CD4-positive, alpha-beta T cell treated with Interleukin-4 for 1 hour (primary cell): ENCODE measurements at places on chromosomes 16 and 17.

GRCh38 chr16:13994239-13995106, 74.5 kb downstream of the ERCC4 start:
- no peak for DNase-seq

DNA sequence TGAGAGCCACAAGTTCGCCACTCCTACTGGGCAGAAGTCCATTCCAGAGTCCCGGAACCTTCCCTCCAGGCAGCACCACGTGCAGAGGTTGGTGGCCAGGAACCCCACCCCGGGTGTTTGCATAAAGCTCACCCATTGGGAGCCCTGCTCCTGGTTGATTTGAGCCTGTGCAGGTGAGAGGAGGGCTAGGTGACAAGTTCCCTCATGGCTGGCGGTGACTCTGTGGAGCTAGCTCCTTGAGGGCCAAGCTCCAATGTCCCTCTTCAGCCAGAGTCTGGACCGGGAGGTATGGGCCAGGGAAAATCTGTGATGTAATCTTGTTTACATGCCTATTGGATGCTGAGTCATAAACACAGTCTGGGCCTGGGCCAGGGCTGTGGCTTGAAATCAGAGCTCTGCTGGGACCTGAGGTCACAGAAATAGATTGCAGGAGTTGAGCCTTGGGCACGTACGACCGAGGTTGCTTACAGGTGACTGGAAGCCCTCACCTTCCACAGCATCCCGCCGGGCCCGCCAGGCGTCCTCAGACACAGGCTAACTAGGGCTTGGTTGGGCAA, 118.9 kb downstream of the AATF start:
- DNase-seq = no peak

DNA sequence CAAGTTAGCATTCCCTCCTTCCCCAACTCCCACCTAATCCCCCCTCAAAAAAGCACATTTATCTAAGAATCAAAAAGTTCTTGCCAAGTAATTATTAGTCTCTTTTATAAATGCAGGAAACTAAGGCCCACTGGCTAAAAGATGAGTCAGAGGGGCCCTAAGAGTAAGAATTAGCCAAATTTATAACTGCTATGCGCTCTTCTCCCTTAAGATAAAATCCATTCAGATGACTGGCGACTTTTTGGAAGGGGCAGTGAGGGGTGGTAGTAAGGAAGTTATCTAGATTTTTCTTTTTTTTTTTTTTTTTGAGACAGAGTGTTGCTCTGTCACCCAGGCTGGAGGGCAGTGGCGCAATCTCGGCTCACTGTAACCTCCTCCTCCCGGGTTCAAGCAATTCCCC, 17.1 kb downstream of the ZNF652 start:
- no peak for DNase-seq

DNA sequence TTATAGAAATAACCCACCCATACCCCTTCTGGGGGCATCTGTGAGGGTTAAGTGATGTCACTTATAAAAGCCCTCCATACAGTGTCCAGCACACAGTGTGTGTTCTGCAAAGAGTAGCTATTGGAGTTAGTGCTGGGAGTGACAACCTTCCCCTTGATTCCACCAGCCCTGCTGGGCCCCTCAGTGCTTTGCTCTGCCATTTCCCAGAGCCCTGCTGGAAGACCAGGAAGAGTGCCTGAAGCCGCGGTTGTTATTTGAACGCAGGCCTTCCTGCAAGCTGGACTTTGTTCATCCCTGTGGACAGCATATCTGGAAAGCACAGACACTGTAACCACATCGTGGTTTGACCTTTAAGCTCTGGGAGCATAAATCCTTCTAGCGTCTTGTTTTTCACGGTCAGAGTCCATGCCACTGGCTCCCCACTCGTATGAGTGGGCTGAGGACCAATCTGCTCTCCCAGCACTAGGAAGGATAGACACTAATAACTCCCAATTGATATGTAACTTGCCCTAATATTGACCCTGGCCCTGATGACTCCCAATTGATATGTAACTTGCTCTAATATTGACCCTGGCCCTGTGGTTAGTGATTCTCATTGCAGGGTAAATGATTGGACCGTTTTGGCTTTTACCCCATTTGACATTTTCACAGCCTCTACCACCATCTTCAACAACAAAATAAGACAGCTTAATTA, 297.1 kb upstream of the MAF start:
- DNase-seq = no peak

DNA sequence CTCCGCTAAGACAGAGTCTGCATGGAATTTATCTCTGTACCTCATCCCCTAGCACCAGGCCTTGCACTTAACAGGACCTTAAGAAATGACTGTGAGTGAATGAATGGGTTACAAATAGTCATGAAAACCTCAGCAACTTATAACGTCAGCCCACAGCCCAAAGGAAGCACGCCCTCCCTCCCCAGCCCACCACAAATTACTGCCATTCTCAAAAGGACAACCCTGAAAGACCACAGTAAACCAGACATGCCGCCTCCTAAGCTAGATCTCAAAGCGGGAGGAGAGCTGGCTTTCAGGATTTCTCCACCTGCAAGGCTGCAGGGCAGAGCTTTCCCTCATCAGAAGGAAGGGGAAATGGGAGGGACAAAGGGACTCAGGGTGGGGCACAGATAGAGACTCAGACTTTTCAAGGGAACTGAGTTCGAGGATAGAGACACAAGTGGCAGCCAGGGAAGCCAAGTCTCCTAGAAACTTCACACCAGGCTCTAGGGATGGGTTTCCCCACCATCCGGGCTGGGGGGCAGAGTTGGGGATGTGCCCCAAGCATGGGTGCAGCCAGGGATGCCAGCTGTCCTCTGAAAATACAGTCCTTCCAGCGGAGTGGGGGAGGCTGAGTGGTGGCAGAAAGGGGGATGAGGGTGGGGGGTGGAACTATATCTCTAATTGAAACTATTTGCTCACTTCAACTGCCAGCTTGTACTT, 56.7 kb downstream of the PLXDC1 start:
- DNase-seq = peak; percentile 48

DNA sequence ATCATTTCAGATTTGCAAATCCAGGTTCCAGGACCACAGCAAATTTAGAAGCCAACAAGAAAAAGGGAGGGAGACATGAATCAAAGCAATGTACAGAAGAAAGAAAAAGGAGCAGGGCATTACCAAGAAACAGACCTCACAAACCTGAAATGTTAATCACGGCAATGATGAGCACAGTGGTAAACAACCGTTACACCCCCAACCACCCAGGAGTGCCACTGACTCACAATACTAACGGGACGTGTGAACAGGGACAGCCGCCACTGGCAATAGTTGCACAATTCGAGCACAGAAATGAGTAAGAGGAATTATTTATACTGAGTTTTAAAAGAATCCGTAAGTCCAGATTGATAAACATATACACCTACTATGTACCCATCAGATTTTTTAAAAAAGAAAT, 13.8 kb downstream of the USP22 start:
- no peak for DNase-seq

DNA sequence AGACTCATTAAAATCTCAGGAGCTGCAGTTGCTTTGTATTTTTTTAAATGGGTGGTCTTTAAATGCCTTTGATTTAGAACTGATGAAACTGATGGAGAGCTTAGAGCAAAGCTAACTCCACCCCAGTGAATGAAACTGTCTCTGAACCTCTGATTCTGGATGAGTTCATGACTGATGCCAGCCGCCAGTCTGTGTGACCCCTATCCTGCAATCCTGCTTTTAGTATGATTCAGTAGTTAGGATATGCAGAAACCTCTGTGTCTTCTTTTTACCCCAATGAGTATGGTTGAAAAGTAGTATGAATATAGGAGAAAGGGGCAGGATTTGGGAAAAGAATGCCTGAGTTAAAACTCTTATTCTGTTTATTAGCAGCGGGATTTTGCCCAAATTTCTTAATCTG, 12.3 kb upstream of the SALL1 start:
- DNase-seq = no peak

- DNase-seq = no peak
Measured at GRCh38 chr16:67800338-67800926, 5.9 kb downstream of the RANBP10 start.

DNA sequence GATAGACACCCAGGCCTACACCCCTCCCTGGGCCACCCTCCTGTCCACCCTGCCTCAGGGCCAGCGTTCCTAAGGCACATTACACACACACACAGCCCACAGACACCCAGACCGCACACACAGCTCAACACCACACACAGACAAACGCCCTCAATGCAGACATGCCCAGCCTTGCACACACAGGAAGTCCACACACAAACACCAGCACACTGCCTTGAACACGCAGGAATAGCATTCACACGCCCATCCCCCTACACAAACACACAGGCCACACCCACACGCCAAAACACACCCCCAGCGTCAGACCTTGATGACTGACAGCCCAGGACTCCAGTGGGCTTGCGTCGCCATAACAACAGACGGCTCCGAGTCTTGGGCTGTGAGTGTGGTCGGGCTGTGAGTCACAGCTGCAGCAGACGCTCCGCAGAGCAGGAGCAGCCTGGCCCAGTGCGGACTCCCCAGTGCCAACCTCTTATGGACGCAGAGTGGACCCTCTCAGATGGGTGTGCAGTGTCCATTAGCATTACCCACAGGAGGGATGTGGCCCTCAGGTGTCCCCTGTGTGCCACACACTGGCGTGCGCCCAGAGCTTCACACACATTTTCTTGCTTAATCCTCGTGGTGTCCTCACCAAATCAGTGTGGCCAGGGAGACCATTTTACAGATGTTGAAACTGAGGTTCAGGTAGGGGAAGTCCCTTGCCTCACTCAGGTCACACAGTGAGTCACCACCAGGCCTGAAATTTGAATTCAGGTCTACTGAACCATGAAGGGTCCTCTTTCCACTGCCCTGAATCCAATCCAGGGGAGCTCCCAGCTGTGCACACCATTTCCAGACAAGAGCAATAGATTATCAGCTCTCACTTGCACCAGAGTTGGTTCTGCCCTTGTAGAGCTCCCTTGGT, 17.8 kb upstream of the RAI1 start:
- peak; percentile 88 for DNase-seq

DNA sequence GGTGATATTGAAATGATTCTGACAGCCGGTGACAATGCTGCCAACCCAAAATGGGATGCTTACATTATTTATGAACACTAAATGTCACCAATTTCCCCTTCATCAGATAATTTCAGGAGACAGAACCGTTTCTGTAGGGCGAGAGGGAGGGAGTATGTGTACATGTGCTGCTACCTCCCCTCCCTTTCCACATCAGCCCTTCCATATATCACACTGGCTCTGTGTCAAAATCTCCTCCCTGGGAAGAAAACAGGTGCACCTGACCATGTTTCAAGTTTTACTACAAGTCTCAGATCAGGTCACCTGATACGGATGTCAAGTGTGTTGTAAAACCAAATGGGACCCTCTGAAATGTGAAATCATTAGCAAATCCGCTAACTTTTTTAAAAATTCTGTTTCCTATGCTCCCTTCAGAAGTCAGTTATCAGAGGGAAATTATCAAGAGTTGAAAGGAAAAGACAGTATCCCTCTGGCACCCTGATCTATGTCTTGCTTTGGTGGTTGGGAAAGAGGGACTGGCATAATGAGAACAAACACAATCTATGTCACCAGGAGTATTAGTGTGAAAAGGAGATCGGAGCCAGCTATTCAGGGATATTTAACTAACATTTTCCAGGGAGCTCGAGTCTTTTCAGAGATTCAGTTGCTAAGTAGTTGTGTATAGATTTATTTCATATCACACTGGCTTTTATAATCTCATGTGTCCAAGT, 1002.3 kb upstream of the CDH8 start:
- DNase-seq = no peak

GRCh38 chr16:81632392-81633146, 146.5 kb upstream of the PLCG2 start:
- peak; percentile 84 for DNase-seq

DNA sequence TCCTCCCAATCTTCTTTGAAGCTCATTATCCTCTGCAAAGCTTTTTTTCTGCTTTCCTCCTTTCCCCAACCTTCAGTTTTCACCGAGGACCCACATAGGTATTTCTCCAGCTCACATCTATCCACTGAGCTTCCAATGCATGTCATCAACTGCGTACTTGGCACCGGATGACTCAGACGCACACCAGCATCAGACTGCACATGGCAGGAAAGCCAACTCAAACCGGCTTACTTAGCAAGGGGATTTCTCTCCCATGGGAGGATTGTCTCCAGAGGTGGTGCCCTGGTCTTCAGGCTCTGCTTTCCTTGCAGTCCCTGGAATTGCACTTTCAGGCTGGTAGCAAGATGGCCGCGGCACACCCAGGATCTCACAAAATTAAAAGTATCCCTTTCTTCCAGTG, 1.7 kb upstream of the AKTIP start:
- DNase-seq = no peak

DNA sequence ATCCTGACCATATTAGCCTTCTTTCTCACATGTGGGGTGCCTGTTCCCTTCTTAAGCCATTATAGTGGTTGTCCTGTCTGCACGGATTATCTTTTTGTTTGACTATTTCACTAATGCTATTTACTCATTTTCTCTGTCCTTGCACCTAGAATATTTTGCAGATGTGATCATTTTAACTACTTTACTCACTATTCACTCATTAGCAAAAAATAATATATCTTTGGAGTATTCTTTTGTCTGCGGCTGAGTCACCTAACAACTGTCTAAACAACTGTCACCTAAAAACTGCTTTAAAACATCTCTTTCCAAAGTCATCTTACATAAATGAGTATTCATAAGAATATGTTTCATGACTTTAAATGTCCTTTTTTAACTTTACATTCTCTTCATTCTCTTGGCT, 87.4 kb downstream of the KCNJ2 start:
- DNase-seq = no peak

DNA sequence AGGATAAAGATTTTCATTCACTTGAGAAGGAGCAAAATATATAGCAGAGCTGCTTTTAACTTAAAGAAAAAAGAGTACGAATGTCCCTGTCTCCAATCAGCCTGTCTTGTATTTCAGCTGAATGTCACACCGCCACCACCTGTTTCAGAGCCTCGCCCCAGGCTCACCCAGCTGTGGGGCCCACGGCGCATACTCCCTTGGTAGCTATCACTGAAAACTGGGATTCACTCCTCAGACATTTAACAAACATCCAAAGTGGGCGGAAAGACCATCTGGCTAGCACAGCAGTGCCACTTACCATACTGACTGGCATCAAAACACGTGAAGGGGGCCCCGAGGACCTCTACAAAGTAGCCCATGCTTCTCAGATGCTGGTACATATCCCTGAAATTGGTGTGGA, 25.4 kb upstream of the SLC38A8 start:
- DNase-seq = no peak

DNA sequence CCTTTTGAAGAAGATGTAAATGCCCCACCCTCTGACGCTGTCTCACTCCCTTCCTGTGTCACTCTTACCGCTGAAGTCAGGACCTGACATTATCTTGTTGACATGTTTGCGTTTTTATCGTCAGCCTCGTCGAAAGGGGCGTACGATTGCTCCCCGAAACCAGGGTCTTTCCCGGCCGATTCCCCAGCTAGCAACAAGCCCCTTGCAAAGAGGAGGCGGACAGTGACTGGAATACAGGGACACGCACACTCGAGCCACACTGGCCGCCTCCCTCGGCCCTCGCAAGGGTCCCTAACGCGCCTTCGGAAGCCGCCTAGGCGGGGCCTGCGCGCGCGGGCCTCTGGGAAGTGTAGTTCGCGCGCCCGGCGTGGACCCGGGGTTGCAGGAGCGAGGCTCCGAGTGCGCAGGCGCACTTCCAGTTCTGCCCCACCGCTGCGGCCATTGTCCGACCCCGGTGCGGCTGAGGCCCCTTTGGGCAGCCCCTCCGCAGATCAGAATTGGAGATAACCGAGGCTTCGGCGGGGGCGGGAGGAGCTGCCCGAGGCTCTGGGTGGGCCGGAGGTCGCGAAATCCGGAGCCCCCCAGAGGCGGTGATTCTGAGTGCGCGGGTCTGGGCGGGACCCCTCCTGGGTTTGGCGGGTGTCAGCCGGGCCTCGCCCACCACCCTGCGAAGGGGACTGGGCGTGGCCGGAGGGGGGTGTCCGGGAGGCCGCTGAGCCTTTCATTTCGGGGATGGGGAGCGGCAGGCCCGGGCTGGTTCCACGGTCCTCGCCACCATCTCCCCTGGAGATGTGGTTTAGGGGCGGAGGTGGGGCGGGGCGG, at the start of gene ZFP90:
Gene ZFP90 (plus strand): TSS at position 412 of the 822 bp plus-strand sequence. CDS start 502 bp downstream, outside the sequence.
- peak; percentile 86 for DNase-seq
